ENCODE measurements at places on chromosomes 2 and 18. TPM values are rescaled to one million over a fixed set of nuclear protein-coding genes. Genes with fewer than 3 reads are reported as not detected.

GRCh38 chr18:65936678-65937077 is 185.9 kb downstream of the CDH7 start:
- H3K4me3 ChIP-seq: no peak overlapping the region
- H3K36me3 ChIP-seq: no peaks in the 10 kb centered on the region
- no peaks in the 10 kb centered on the region for H3K27me3 ChIP-seq
- DNase-seq: no peak

DNA sequence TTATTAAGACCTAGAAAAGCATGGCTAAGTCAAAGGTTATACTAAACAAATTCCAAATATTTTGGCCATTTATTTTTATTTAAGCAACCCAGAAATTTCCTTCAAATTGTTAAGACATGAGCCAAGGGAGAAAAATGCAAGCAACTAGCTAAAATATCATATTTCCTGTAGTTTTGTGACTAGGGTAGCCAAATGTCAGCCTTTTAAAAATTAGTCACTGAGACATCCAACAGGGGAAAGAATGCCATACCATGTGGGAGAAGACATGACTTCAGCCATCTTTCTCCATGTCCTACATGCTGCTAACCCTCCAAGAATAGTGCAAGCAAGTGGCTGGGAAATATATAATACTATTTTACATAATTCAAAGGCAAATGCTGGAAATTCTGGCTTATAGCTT is 197.9 kb downstream of the DSEL start:
- no peak overlapping the region for H3K27ac ChIP-seq
- no peaks in the 10 kb centered on the region for H3K36me3 ChIP-seq
- H3K4me1 ChIP-seq: no peaks in the 10 kb centered on the region
- DNase-seq: no peak

PRKAG3 gene
- not detected for polyA plus RNA-seq

DNA sequence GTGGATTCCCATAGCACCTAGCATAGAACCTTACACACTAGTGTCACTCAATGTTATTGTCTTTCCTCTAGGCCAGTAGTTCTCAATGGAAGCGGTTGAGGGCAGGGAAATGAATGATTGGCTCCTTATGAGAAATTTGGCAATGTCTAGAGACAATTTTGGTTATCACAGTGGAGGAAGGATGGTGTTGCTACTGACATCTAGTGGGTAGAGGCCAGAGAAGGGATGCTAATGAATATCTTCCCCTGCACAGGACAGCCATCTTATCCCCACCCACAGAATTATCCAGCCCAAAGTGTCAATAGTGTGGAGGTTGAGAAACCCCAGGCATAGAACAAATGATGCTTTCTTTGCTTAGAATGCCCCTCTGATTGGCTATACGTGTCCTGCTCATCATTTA is 15.8 kb downstream of the C18orf63 start:
- H3K27ac ChIP-seq: no peak overlapping the region
- no peak for DNase-seq
- H3K27me3 ChIP-seq: no peaks in the 10 kb centered on the region
- H3K4me1 ChIP-seq: no peaks in the 10 kb centered on the region
- no peaks in the 10 kb centered on the region for H3K36me3 ChIP-seq

TXNDC2 gene
- not detected for polyA plus RNA-seq

GRCh38 chr2:33373986-33374385 is 102.5 kb upstream of the RASGRP3 start:
- no peaks in the 10 kb centered on the region for H3K4me1 ChIP-seq
- no peak overlapping the region for H3K27ac ChIP-seq
- H3K27me3 ChIP-seq: no peaks in the 10 kb centered on the region
- no peak overlapping the region for H3K4me3 ChIP-seq
- no peak for DNase-seq

KRTCAP3 gene
- 33.0 TPM for polyA plus RNA-seq

GRCh38 chr2:12778811-12779579 is 62.3 kb downstream of the TRIB2 start:
- H3K4me1 ChIP-seq: no peaks in the 10 kb centered on the region
- H3K27ac ChIP-seq: no peak overlapping the region
- no peak for DNase-seq
- H3K4me3 ChIP-seq: no peak overlapping the region
- no peaks in the 10 kb centered on the region for H3K36me3 ChIP-seq

CCDC148 gene
- not detected for polyA plus RNA-seq

CCDC121 gene
- 1.7 TPM for polyA plus RNA-seq

Data from sigmoid colon (tissue), 7 donors.